ENCODE measurements at places on chromosomes 7 and 10. TPM values are rescaled to one million over a fixed set of nuclear protein-coding genes. Genes with fewer than 3 reads are reported as not detected.

DNA sequence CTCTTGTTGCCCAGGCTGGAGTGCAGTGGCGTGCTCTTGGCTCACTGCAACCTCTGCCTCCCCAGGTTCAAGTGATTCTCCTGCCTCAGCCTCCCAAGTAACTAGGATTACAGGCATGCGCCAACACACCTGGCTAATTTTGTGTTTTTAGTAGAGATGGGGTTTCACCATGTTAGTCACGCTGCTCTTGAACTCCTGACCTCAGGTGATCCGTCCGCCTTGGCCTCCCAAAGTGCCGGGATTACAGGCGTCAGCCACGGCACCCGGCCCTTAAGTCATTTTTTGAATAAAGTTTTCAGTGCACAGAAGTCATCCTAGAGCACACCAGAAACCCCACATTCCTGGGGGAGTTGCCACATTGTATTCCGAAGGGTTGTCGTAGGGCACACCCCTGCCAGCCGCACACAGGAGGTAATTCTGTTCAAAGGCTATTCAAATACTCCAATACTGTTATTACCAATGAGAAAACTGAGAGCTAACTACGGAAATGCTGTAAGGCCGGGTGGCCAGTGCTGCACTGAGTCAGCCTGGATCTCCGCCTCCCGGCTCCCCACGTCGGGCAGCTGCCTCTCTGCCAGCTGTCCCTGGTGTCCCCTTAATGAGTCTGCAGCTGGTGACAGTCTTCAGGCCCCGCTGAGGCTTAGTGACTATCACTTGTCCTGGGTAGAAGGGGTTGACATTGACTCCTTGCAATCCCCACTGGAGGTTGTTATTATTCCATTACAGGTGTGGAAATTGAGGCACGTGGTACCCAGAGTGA lies 8.6 kb upstream of the RFC2 start:
- DNase-seq = no peak

DNA sequence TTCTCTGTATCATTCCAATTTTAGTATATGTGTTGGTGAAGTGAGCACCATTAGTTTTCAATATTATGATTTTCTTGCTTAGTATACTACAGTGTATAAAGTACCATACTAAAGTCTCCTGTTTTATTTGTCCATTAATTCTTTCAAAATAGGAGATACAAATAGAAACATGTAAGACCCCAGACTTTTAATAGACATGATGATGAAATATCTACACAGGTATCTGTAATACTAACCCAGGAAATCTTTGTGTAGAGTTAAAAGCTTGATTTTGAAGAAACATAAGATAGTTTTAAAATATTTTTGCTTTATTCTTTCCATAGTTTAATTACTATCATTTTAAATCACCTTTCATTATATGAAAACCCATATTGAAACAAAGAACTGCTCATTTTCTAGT lies 133.8 kb upstream of the WNT16 start:
- DNase-seq = no peak

DNA sequence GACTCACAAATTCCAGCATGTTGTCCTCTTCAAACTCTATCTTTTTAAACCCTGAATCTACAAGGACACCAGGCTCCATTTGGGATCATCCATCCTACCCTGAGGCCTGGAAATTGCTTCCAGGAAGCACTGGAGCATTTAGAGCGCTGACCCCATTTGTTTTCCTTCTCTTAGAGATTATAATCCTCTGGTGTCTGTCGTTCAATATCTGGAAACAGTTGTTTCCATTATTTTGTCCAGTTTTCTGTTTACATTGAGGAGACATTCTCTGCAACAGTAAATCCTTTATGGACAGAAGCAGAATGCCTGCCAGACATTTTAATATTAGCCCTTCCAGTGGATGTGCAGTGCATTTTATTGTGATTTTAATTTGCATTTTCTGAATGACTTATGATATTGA lies 119.4 kb upstream of the MEOX2 start:
- DNase-seq = no peak

DNA sequence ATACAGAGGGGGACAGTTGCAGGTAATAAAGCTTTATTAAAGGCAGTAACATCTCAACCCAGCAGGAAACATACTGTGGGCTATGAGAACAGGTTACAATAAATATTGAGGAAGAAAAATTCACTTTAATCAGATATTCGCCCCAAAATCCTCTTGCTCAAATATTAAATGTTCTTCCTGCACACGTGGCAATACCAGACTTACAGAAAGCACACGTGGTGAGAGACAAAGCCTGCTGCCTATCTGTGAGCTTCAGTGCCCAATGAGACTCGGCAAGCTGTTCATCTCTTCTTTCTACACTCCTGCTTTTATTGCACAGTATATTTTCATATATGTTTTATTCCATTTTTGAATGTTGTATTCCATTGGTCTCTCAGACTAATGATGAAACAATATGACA lies 113.2 kb downstream of the OR13A1 start:
- DNase-seq = no peak

DNA sequence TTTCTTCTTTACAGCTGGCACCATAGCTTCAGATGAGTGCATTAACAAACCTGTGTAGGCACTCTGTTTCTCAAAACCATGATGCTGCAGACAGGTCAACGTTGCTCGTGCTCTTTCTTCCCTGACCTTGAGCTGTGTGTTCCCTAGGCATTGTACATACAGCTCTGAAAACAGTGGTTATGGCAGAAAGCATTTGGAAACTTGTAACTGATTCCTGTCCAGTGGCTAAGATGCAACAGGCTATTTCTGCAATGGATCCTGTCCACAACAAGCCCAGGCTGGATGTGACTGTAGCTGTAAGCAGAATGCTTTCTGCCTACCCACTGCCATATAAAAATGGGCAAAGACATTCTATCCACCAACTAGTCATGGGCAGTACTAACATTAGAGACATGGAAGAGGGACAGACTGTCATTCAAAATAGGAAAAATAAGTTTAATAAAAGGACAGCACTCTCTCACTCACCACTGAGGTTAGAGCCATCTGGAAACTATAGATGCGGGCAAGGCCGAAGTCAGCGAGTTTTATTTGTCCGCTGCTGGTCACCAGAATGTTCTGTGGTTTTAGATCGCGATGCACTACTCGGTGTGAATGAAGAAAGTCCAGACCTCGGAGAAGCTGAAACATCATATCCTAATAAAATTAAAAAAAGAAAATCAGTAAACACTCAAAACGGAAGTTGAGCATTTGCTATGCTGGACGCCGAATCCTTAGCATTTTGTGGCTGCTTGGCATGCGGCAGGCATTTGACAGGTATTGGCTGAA lies 111.0 kb downstream of the CDK6 start:
- no peak for DNase-seq

DNA sequence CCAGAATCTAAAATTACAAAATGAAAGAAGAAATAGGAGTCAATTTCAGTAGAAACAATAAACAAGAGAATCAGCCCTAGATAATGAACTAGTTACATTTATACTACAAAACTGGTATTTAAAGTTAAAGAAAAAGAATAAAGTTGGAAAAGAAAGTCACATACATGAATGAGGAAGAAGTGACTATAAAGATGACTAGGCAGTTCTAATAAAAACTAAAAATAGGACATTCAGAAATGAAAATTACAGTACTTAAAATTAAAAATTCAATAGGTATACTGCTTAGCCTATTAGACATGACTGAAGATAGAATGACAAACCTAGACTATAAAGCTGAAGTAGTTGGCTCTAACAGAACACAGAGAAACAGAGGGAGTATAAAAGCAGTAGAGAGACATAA lies 108.8 kb downstream of the AHR start:
- DNase-seq = no peak

GRCh38 chr10:77093126-77093525 lies 544.5 kb downstream of the KCNMA1 start:
- no peak for DNase-seq

DNA sequence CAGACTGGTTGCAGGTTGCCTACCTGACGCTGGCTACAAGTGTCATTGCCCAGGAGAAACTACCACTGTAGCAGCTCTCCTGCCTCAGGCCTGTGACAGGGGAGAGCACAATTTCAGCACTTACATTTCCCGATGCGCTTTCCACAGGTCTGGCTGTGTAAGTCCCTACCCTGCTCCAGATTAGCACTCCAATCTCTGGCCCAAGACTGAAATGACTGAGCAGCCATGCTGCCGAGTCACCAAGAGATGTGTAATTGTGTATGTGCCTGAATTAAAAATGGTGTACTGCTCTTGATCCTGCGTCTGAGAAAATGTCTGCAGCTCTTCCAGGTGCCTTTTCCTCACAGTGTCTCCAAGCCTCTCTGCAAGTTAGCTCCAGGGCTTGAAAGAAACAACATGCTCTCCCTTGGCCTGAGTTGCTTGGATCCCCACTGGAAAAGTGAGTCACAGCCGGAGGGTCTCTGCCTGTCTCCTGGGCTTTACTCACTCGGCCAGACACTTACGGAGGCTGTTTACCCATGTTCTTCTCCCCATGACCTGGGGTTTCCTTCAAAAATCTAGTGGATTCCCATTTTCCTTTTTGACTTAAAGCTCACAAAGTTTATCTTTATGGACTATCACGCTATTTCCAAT lies 1001.7 kb upstream of the KCND2 start:
- DNase-seq = no peak

Gene GPRIN2
- polyA plus RNA-seq = not detected

Gene TUBGCP2
- 24.7 TPM for polyA plus RNA-seq

DNA sequence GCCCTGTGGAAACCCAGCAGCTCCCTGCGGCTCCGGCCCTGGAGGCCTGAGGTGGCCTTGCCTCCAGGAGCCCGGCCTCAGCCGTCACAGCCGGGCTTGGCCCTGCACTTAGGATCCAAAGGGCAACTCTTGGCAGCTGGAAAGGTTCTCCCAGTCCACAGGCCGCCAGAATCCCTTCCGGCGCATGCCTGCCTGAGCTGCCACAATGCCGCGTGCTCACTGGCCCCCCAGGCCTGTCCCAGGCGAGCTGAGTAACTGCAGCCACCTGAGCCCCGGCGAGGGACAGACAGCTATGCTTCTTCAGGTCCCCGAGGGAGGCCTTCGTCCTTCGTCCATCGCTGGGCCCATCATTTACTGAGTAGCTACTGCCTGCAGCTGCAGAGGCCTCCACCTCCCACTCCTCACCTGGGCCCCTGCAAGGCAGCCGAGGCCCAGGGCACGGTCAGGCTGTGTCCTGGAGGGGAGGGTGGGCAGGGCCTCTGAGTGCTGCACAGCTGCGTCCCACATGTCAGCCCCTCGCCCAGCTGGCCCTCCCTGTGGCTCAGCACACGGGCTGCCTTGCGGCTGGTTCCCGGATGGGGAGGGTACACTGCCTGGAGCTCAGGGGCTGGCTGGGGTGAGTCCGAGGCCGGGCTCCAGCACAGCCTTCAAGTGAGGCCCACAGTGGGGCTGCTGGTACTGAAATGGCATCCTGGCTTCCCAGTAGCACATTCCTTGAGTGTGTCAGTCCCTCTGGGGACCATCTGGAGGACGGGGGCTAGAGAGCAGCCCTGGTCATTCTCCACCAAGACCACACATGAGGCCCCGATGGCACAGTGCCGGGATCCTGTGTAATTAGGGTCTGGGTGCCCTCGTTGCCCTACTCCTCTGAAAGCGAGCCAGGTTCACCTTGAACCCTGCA lies 172.5 kb downstream of the ELFN1 start:
- DNase-seq = no peak

GRCh38 chr10:95234951-95235350 lies 40.9 kb downstream of the ACSM6 start:
- no peak for DNase-seq

DNA sequence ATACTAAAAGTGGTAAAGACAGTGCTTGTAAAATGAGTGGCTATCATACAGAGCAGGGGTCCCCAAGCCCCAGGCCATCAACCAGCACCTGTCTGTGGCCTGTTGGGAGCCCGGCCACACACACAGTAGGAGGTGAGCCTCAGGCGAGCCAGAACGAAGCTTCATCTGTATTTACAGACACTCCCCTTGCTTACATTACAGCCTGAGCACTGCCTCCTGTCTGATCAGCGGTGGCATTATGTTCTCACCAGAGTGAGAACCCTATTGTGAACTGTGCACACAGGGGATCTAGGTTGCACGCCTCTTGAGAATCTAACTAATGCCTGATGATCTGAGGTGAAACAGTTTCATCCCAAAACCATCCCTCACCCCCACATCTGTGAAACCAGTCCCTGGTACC lies 58.7 kb downstream of the ITGA8 start:
- DNase-seq = no peak

- DNase-seq = no peak
Observed at GRCh38 chr10:105406488-105406887, 765.4 kb downstream of the SORCS3 start.

Gene GPR37
- polyA plus RNA-seq = not detected

Gene TMEM229A
- polyA plus RNA-seq = not detected

DNA sequence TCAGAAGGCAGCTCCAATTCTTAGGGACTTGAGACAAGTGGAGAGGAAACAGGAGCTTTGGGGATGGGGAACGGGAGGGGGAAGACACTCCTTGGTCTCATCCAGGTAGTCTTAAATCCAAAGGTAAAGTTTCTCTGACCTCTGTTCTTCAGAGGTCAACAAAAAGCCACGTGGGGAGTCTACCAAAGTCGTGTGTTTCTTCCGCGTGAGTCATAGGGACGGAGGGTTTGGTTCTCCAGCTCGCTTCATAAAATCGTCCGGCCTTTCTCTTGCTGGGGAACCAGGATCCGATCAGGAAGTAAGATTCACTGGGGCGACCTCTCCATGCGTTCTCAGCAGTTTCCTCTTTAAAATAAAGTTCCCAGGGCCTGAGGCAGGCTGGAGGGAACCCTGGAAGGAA lies 275.7 kb downstream of the TCERG1L start:
- no peak for DNase-seq

GRCh38 chr7:50857804-50858489 lies 75.3 kb upstream of the GRB10 start:
- DNase-seq = no peak

DNA sequence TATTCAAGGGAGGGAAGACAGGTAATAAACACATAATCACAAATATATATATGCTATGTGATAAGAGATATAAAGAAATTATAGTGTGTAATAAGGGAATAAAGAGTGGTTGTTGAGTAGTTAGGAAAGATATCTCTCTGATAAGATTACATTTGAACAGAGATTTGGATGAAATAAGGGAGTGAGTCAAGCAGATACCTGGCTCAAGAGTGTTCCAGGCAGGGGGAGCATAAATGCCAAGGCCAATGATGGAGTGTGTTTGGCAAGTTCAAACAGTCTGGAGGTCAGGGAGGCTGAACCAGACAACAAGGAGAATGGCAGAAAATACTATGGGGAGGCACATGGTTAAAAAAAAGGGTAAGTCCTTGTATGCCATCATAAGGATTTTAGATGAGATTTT lies 4.8 kb upstream of the GNAI1 start:
- no peak for DNase-seq

GRCh38 chr10:45371560-45371959 lies 2.5 kb upstream of the ALOX5 start:
- no peak for DNase-seq

Gene SVOPL
- polyA plus RNA-seq = 3.7 TPM

Gene CYTH3
- 4.1 TPM for polyA plus RNA-seq

GRCh38 chr7:114722562-114722961 lies 199.3 kb upstream of the MDFIC start:
- no peak for DNase-seq

- no peak for DNase-seq
Observed at GRCh38 chr7:2805213-2805944, 38.7 kb downstream of the GNA12 start.

Gene CFAP70
- 0.39 TPM for polyA plus RNA-seq

- DNase-seq = no peak
Observed at GRCh38 chr7:3243256-3243655, 57.8 kb upstream of the SDK1 start.
